ENCODE measurements at places on chromosomes 1 and 21.
A peak's percentile ranks its signal among the peaks of the same experiment; 100 is the strongest.

- no peak for DNase-seq
Observed at GRCh38 chr1:182087719-182088350, 26.3 kb upstream of the ZNF648 start.

GRCh38 chr1:222781251-222781650, 33.6 kb upstream of the DISP1 start:
- no peak for DNase-seq

DNA sequence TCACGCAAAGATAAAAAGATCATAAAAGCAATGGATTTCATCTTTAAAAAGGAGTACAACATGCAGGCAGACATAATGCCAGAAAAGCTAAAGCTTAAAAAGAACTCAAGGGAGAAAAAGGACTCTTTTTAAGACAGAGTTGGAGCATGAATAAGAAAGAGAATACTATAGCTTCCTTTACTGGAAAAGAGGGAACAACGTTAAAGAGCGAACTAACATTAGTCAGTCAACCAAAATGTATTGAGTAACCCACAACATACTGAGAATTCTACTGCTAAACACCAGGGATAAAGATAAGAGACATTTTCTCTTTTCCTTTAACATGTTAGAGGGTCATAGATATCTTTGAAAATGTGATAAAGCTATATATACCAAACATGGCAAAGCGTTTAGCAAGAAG, 182.0 kb downstream of the DUSP10 start:
- no peak for DNase-seq

- DNase-seq: no peak
Observed at GRCh38 chr1:82646888-82647287, 846.2 kb downstream of the ADGRL2 start.

DNA sequence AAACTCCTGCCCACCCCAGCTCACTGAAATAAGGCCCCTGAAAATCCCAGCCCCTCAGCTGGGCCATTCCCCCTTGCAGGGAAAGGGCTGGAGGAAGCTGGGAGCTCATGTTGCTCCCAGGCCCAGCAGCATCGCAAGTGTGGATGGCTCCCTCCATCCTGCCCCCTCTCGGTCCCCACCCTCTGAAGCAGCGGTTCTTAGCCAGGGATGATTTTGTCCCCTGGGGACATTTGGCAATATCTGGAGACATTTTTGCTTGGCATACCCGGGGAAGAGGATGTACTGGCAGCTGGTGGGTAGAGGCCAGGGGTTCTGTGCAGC, 56.8 kb downstream of the PSMG1 start:
- no peak for DNase-seq

GRCh38 chr1:174276087-174276486, 116.8 kb downstream of the RABGAP1L start:
- no peak for DNase-seq

GRCh38 chr1:184160236-184160635, 108.7 kb downstream of the TSEN15 start:
- DNase-seq: no peak

DNA sequence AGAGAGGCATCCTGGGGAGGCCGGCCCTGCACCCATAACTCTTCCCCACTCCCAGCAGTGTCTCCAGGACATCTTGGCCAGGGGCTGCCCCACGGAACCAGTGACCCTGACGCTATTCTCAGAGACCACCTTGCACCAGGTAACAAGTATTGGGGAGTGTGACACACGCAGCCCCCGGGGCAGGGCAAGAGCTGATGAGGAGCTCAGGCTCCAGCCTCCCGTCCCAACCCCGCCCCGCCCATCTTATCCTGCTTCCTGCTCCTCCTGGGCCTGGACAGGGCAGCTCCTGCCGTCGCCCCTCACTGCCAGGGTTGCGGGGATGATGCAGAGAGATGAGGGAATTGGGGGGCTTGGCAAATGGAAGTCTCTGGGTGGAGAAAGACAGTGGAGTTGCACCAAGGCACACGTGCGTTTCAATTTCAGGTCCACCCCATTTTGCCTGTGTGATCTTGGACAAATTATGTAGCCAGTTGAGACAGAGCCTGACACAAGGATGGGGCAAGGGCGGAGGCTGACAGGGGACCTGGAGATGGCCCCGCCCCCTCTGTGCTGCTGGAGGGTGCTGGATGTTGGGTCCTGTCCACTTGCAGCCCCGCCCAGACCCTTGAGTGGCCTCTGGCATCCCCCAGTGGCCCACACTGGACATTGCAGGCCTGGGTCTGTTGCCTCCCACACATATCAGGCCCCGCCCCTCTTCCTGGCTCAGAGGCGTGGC, 10.7 kb downstream of the CLCNKA start:
- peak; percentile 77 for DNase-seq

DNA sequence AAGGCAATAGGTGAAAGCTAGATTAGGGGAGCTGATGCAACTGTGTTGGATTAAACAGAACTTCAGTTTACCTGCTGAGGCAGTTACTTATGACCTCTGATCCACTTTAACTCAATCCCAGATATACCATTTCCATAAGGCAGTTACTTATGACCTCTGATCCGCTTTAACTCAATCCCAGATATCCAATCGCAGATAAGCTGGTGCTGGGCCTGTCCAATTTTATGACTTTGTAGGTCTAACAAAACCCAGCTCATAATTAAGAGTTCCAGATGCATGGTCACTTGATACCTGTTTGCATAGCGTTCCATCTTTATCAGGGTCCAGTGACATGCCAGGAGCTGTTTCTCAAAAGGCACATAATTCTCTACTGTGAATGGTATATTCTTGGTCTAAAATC, 396.0 kb downstream of the AGBL4 start:
- DNase-seq: no peak

DNA sequence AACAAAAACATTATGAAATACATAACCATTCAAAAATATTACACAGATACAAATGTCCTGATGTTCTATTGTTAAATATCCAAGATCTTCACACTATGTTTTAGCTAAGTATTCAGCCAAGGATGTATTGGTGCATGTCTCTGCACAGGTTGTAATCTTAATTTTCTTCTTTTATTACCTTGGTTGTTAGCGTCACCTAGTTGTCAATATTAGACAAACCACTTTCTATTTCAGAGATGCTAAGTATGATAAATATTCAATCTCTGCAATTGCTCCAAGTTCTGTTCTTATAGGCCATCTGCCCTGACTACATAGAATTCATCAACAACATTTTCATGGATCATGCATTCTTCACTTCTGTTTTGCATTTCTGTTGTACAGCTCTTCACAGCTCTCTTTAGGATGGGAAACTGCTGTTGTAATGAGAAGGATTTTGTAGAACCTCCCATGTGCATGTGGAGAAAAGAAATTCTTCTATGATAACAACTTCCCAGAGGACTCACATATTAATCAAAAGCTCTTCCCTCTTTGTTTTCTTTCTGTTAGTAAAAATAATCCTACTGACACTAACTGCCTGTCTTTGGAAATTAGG, 380.1 kb downstream of the NUF2 start:
- DNase-seq: no peak

DNA sequence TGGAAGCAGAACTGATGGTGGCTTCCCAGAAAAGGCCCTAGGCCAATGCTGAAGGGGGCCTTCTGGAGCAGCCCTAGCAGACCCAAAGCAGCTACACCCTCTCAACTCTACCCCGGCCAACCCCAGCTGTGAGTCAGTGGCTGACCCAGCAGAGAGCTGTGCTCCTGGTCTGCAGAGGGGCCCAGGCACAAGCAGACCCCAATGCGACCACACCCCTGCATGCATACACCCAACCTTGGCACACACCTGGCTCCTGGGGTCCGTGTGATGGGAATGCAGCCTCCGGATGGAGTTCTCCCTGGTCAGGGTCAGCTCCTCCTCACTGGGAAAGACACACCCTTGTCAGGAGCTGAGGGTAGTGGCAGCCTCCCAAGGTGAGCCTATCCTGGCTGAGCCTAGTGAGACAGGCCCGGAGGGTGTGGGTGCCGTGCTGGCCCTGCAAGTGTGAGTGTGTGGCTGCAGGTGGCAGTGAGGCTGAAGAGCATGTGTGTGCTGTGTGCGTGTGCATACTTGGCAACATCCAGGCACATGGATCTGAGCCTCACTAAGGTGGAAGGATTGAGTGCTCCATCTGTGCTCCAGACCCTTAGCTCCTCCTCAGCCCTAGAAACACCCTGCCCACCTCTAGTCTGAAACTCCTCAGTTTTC, 3.9 kb upstream of the ARHGAP30 start:
- no peak for DNase-seq

DNA sequence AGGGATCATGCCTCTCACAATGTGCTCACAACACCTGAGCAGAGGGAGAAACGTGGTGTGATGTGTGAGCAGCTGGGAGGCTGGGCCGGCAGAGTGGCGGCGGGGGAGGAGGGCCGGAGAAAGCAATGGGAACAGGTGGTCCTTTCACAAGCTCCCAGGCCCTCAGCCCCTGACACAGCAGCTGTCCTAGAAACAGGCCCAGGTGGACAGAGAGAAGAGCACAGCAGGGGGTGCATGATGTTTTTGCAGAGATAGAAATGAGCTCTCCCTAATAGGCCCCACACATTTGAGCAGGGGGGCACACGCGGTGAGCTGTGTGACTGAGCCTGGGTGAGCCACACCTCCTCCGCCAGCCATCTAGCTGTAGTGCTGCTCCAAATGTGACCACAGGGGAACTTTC, 7.6 kb upstream of the RGS16 start:
- no peak for DNase-seq

DNA sequence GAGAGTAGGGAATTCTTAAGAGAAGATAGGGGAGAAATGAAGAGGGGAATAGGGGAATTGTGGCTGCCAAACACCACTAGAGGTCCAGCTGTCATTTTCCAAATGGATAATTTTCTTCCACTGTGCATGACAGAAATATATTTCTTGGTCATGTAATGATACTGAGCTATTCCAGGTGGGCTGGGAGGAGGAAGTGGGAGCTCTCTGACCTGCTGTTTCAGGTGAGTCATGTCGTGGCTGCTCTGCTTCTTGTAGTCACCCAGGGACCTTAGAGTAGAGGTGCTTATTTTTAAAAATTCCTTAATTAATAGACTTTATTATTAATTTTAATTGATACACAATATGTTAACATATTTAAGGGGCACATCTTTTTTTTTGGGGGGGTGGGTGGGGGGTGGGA, 11.9 kb downstream of the PDE4B start:
- DNase-seq: no peak

DNA sequence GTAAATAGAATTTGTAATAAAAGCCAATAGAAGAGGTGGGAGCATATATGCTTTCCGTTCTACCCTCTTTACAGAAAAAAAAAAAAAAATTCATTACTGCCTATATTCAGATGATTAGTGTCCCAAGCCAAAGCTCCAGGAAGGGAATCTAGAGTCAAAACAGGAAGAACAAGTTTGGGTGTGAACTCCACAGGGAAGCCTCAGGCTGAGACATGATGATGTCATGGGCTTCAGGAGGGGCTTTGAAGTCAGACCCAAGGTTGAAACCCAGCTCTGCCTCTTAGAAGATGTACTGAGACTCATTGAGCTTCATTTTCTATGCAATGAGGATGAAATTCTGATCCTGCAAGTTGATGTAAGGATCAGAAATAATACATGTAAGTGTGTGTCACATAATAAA, 250.0 kb upstream of the ADGRL2 start:
- DNase-seq: no peak

- DNase-seq: peak; percentile 6
Observed at GRCh38 chr1:29180497-29181412, 945 bp downstream of the SRSF4 start.

- no peak for DNase-seq
Observed at GRCh38 chr1:234975122-234975940, 153.3 kb downstream of the TOMM20 start.

- DNase-seq: no peak
Observed at GRCh38 chr1:222096883-222097282, 355.0 kb upstream of the DUSP10 start.

DNA sequence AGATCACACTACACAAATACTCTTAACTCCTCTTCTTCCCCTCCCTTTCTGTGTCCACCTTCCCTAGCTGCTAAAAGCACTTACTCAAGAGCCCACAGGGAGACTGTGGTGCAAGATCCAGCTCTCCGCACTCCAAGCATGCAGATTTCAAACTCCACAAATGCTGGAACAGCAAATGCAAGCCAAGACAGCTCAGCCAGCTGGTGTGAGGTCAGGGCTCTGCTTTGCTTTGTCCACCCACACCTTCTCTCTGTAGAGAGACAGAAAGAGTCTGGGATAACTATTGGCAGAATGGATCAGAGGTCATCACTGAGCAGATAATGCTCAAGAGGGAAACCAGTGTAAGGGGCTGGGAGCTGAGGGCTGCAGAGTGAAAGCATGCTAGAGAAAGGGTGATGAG, 45.2 kb upstream of the DPT start:
- DNase-seq: no peak
